NCI-H510A (cell line): ENCODE measurements at places on chromosomes 11 and 22.

DNA sequence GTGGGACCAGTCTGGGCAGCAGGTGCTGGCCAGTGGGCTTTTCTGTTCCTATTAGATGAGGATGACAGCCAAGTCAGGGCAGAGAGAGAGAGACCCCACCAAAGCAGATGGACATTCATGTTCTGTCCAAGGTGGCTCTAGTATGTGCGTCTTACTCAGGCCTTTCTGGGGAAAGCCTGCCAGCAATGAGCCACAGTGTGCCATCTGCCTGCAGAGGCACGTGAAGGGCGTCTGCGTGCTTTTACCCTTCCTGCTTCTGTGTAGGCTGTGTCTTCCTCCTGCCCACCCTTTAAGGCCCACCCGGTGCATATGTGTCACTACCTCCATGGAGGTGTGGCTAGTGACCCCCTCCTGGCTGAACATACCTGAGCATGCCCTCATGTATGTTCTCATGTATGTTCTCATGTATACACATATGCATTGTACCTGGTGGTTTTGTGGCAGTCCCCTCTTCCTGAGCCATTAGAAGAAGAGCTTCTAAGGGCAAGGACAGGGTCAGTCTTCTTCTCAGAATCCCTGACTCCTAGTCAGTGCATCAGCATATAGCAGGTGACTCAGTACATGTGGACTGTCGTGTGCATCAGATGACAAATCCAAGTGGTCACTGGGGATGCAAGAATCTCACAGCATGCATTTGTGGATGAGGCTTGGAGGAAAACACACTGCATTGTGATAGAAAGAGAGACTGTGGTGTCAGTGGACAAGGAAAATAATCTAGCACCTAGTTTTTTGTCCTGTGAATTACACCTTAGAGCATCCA lies 90.4 kb upstream of the YWHAH start:
- DNase-seq = no peak

- peak; percentile 55 for DNase-seq
Measured at GRCh38 chr11:59135648-59136461, 6.8 kb upstream of the FAM111A start.

- DNase-seq = no peak
Measured at GRCh38 chr11:68355471-68355870, 43.1 kb downstream of the LRP5 start.

GRCh38 chr11:68948496-68948895 lies 32.3 kb downstream of the MRGPRD start:
- DNase-seq = no peak

DNA sequence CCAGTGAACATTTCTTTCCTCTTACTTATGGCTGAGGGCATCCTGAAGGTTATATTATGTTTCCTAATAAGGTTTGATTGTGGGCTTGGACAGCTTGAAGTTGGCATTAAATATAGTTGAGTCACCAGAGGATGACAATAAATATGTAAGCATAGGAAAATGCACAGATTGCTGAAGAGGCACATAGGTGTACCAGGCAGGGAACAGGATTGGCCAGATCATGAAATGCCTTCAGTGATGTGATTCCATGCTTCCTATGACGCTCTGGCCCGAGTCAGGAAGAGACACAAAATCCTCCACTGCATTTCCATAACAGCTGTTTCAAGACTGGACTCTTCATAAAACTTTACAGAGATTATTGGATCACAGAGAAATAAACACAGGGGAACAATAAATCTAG lies 41.4 kb upstream of the SYN3 start:
- no peak for DNase-seq

- DNase-seq = no peak
Measured at GRCh38 chr11:3231550-3231850, 717 bp downstream of the MRGPRE start.

DNA sequence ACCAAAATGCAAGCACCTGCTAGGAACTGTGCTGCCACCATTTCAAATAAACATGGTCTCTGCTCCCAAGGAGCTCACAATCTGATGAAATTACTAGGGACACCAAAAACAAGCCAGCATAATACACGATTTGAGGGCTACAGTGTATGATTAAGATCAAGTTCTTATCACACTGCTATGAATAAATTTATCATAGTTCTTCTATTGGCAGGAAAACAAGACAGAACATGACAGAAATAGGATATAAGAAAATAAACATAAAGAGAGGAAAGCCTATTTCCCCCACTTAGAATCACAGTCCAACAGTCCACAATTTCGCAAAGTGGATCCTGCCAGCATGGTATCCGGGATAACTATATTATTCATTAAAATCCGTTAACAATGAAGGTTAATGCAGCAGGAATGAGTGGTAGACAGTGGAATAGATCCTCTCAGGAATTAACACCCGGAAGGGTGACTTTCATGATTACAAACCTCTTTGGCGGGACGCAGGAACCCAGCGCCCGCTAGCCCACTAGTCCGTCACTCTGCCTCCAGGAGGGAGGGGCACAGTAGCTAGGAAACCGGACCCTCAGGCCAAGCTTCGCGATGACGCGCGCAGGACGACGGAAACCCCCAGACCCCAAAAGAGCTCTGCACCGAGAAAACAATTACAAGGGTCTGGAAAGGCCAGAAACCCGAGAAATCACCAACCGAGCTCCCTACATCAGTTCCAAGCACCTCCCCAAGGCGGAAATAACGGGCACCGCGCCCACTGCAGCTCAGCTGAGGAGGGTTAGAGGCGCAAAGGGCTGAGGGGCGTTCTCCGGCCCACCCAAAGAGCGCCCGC lies 607 bp downstream of the CCDC82 start:
- DNase-seq = no peak

GRCh38 chr11:92753161-92753560 lies 216.3 kb upstream of the MTNR1B start:
- no peak for DNase-seq

DNA sequence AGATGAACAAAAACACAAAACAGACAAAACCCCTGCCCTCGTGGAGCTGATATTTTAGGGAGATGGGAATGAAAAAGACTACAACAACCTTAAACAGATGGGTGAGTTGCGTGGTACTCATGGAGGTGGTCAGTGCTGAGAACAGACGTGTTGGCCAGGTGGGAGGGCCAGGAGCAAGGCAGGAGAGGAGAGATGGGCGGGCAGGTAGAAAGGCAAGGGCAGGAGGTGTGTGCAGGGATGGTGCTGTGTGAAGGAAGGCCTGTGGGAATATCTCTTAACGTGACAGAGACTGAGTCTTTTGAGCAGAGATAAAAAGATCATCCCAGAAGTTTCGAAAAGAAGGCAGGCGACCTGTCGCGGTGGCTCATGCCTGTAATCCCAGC lies 7.0 kb downstream of the GAL start:
- no peak for DNase-seq

- DNase-seq = no peak
Measured at GRCh38 chr11:76419896-76420295, 24.9 kb upstream of the EMSY start.

DNA sequence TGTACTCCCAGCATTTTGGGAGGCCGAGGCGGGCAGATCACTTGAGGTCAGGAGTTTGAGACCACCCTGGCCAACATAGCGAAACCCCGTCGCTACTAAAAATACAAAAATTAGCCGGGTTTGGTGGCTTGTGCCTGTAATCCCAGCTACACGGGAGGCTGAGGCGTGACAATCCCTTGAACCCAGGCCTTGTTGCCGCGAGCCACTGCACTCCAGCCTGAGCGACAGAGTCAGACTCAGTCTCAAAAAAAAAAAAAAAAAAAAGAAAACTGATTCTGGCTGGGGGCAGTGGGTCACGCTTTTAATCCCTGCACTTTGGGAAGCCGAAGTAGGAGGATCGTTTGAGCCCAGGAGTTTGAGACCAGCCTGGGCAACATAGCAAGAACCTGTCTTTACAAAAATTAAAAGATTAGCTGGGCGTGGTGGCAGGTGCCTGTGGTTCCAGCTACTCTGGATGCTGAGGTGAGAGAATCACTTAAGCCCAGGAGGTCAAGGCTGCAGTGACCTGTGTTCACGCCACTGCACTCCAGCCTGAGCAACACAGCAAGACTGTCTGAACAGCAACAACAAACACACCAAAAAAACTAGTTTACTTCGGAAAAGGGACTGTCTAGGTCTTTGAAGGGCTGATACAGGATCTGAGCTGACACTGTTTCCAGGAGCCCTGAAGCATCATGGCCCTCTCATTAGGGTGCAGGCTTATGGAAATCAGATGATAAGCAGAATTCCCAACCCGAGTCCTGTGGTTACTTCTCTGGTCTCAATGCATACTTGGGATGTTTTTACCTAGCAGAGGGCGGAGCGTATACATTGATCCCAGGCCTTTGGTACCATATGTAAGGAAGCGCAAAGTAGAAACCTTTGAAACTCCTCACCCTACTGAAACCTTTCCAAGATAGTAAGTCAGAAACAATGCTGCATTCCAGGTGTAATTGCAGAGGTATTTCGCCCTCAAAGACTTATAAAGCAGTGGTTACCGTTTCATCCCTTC lies 1.8 kb upstream of the CHKB start:
- no peak for DNase-seq

DNA sequence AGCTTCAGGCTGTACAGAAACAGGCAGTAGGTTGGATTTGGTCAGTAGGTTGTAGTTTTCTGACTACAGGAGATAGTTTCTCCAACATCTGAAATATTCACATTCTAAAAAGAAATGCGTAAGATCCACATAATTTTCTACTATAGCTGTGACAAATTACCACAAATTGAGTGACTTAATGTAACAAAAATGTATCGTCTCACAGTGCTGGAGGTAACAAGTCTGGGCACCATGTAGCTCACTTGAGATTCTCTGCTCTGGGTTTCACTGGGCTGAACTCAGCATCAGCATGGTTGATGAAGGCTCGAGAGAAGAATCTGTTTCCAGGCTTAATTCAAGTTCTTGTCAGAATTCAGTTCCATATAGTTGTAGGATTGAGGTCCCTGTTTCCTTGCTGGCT lies 350.9 kb upstream of the CCDC179 start:
- no peak for DNase-seq
